Skeletal muscle cell (primary cell): ENCODE measurements at places on chromosomes 16 and 17.

DNA sequence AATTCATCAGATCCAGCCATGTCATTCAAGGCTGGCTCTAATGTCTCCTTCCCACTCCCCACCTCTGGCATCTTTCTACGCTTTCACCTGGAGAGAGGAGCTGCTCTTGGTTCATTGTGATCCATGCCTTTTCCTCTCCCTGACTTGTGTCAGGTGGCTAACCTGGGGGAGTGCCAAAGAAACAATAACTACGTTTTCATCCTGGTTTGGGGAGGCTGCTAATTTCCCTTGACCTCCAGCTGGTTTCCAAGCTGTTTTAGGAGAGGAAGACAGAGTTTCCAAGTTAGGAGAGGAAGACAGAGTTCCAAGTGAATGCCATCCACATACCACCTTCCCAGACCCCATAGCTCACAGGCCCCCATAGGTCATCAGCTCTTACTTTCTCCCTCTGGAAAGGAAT lies 40.0 kb upstream of the HLF start:
- DNase-seq: no peak

- no peak for DNase-seq
Observed at GRCh38 chr17:31387438-31387837, 4.0 kb upstream of the RAB11FIP4 start.

GRCh38 chr16:53091466-53092211 lies 36.8 kb downstream of the CHD9 start:
- DNase-seq: peak; percentile 97

DNA sequence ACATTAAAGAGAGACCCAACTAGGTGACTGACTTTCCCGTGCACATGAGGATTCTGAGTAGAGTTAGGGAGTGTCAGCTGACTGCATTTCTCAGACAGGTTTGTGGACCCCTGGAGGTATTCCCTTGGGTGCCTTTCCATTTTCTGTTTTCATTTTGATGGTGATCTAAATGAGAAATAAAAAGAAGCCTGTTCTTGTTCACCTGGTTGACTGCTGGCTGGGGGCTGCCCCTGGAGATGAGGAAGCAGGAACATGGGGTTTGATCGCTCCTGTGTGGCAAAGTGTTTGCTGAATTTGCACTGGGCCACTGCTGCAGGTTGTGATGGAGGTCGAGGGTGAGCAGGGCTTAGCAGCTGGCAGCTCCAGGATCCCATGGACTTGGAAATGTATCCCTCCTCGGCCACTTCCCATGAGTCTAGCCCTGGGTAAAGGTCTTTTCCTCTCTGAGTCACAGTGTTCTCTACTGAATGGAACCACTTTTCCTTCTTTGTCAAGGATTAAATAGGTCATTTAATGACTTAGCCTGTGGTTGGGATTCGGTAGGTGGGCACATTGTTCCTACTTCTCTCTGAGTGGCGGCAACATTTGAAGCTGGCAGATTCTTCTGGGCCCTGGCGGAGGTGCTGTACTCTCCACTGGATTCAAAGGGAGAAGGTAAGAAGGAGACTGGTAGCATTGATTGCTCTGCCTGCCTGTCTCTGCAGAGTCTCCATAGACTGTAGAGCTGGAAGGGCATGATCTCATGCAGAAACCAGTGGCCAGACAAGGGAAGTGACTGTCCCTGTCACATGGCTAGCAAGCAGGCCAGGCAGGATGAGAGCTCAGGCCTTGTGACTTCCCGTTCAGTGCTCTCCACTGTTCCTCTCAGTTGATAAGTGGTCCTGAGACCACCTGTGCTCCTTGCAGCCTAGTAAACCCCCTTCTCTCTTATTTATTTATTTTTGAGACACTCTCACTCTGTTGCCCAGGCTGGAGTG lies 17.9 kb downstream of the SNX29 start:
- no peak for DNase-seq

DNA sequence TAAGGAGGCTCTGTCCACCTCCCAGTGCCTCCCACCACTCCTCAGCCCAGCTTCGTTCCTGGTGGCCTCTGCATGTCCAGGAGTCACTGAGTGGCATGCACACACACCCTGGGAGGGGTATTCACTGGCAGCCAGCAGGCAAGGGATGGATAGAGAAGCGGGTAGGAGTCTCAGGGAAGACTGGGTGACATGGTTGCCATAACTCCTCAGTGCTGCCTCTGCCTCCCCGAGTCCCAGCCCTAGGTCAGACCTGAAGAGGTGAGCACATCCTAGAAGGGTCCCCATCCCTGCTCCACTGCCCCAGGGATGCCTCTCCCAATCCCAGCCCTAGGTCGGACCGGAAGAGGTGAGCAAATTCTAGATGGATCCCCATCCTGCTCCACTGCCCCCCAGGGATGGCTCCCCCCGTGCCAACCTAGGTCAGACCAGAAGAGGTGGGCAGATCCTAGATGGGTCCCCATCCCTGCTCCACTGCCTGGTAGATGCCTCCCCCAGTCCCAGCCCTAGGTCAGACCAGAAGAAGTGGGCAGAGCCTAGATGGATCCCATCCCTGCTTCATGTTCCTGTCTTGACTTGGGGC lies 197.0 kb downstream of the IRF8 start:
- DNase-seq: no peak

- DNase-seq: no peak
Observed at GRCh38 chr17:62780269-62780668, 27.8 kb downstream of the MARCHF10 start.

DNA sequence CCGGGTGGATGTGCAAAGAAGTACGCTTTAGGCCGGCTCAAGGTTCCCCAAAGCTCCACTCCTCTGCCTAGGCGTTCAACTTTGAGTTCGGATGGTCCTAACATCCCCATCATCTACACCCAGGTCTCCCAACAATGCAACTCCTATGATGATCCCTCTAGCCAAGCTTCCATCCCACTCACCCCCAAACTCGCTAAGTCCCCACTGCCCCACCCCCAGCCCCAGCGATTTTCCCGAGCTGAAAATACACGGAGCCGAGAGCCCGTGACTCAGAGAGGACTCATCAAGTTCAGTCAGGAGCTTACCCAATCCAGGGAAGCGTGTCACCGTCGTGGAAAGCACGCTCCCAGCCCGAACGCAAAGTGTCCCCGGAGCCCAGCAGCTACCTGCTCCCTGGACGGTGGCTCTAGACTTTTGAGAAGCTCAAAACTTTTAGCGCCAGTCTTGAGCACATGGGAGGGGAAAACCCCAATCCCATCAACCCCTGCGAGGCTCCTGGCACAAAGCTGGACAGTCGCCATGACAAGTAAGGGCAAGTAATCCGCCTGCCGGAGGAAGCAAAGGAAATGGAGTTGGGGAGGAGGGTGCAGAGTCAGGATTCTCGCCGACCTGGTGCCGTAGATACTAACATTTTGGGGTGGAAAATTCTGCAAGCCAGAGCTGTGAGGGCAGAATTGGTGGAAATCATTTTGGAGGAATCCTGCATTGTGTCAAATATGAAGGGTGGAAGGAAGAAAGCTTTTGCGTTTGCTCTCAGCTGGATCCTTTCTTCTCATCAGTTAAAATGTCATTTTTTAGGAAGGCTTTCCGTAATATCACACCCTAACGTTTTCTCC lies at the start of gene TP53:
Gene TP53, minus strand, starts transcription at position 419 of the 836 bp plus-strand sequence. CDS start 10,896 bp downstream, outside the sequence.
- peak; percentile 65 for DNase-seq

GRCh38 chr16:89248196-89248982 lies 30.9 kb downstream of the ZNF778 start:
- no peak for DNase-seq

- no peak for DNase-seq
Observed at GRCh38 chr16:30521873-30522641, 4.3 kb downstream of the ZNF768 start.

DNA sequence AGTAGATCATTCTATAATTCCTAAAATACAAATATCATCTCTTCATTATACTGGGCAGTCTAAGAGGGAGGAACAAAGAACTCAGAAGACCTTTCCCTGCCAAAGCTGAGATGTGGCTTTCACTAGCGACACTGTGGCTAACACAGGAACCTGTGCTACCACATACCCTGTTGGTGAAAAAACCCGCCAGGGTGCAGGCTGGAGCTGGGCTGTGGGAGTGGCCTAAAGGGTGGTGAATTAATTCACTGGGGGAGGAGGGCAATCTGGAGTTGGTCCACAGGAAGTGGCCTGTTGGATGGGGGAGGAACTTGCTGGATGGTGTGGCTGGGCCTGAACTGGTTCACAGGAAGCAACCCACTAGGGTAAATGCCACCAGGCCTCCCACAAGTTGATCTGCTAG lies 7.4 kb downstream of the ZNF594 start:
- no peak for DNase-seq

DNA sequence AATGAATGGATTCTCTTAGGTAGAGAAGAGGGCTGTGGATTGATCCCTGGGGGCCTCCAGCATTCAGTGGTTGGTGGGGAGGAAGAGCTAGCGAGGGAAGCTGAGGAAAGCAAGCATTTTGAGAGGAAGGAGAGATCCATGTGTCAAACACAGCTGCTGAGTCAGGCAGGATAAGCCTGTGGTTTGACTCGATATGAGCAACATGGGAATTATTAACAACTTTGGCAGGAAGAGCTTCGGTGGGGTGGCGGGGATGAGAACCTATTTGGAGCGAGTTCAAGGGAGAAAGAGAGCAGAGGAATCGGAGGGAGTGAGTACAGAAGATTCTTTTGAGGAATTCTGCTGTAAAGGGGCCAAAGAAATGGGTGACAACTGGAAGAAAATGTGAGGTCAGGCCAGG lies 59.5 kb upstream of the CDC42EP4 start:
- DNase-seq: peak; percentile 85

DNA sequence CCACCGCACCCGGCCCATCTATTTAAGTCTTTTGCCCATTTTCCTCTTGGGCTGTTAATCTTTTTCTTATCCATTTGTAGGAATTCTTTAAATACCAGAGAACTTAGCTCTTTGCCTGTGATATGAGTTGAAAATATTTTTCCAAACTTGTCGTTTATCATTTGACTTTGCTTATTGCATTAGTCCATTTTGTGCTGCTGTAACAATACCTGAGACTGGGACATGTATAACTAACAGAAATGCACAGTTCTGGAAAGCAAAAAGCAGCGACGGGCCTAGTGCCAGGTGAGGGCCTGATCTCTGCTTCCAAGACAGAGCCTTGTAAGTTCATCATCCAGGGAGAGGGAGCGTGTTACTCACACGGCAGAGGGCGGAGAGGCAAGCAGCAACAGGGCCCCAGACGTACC lies 25.6 kb upstream of the BHLHA9 start:
- DNase-seq: no peak

- DNase-seq: no peak
Observed at GRCh38 chr17:4980644-4981216, 6.7 kb downstream of the CAMTA2 start.

GRCh38 chr17:80774643-80775281 lies 216.9 kb upstream of the CHMP6 start:
- no peak for DNase-seq

- DNase-seq: no peak
Observed at GRCh38 chr16:68093816-68094613, 8.8 kb downstream of the NFATC3 start.

DNA sequence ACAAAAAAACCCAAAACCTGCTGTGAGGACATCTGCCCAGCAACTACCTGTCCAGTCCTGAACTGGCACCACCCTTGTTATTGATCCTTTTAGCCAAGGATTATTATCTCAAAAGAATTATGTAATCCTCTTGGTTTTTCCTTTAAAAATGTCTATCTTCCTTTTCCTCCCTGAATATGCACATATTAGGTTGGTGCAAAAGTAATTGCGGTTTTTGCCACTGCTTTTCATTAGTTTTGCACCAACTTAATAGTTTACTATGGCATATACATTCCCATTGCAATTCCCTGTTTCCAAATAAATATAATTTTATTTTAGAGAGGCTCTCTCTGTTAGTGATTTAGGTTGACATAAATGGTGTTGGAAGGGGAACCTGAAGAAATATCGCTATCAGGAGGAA lies 51.3 kb downstream of the MPHOSPH6 start:
- no peak for DNase-seq

DNA sequence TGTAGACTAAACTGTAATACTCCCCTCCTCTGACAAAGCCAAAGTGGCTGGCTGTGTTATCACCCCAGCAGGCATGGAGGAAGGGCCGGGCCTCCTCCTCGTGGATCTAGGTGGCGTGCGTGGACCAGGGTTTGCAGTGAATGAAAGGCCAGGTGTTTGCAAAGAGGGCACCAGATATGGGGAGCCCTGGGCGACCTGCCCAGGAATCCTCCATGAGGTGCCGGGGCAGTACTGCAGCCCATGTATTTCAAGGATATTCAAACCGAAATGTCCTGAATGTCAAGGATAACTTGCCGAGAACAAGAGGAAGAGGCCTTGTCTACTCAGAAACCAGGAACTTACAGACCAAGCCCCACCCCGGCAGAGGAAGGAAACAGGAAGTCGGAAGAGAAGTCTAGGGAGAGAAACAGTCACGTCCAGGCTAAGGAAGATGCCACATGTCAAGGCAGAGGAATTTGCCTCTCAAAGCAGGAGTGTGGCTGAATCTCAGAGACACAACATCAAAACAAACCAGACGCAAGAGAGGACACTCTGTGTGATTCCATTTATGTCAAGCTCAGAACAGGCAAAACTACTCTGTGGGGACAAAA lies 13.7 kb upstream of the OSGIN1 start:
- DNase-seq: no peak

- DNase-seq: no peak
Observed at GRCh38 chr17:75764417-75764710, 628 bp downstream of the GALK1 start.

DNA sequence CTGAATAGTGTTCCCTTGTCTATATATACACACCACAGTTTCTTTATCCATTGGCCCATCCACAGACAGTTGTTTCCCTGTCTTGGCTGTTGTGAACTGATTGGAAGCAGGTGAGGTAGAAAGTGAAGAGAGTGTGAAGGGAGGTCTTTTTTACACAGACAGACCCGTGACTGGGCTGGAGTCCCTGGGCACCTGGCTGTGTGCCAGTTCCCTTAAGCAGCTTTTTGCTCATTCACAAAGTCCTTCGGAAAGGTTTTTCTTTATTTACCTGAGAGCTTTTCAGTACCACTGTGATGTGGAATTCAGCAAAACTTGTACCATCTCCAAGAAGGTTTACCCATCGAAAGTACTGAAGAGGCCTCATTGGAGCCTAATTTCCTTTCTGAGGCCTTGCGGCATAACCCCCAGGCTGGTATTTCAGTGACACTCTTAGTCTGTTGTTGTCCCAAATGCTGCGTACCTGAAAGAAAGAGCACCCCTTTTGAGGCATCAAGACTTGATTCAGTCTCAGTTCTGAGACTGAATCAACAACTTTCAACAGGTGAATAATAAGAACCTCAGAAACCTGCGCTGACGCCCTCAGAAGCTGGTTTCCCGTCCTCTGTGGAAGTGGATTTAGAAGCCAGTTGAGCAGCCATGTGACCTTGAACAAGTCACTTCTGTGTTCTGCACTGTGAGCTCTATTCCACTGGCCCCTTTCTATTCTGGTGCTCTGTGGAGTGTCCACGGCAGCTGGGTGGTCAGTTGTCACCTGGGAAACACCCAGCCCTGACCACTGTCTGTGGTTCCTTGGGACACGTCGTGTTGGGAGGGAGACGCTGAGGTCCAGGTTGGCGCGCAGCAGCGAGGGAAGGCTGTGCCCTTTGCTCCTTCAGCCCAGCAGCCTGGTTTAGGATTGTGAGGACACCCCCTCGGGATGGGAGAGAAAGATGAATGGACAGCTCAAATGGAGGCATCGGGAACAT lies 53.9 kb upstream of the CRISPLD2 start:
- no peak for DNase-seq

DNA sequence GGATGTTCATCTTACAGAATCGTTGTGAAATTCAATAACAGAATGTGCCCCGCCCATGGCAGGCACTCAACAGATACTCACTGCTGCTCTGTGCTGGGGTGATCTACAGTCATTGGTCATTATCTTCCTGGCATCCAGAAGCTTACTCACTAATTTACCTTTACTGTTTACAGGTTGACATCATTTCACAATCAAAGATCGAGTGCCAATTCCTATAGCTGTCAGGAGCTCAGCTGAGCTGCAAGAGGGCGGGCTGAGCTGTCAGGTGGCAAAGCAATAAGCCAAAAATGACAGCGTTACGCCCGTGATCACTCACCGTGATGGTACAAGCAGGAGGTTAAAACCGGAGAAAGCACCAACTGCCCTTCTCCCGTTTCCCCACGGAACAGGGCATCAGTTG lies 51.2 kb downstream of the LITAF start:
- DNase-seq: no peak
